ENCODE measurements at places on chromosomes 6 and 20.

GRCh38 chr20:50379991-50380696 lies 130.0 kb upstream of the PTPN1 start:
- no peak for DNase-seq

DNA sequence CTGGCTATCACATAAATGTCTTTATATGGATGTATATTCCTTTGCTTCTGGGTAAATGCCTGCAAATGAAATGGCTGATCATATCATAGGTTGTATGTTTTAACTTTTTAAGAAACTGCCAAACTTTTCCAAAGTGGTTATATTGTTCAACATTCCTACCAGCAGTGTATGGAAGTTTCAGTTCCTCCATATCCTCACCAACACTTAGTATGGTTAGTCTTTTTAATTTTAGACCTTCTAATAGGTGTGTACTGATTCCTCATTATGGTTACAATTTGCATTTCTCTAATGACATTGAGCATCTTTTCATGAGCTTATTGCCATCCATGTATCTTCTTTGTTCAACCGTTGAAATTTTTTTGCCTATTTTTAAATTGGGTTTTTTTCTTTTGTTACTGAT lies 155.4 kb downstream of the ZFAND3 start:
- DNase-seq = no peak

DNA sequence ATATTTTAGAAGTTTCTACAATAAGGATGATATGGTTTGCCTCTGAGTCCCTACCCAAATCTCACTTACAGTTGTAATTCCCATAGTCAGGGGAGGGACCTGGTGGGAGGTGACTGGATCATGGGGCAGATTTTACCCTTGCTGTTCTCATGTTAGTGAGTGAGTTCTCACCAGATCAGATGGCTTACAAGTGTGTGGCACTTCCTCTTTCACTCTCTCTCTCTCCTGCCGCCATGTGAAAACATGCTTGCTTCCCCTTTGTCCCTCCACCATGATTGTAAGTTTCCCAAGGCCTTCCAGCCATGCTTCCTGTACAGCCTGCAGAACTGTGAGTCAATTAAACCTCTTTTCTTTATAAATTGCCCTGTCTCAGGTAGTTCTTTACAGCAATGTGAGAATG lies 527.5 kb upstream of the ID4 start:
- no peak for DNase-seq

GRCh38 chr6:125834348-125834747 lies 43.6 kb downstream of the NCOA7 start:
- no peak for DNase-seq

- DNase-seq = no peak
Observed at GRCh38 chr20:48605364-48606171, 222.2 kb downstream of the PREX1 start.

DNA sequence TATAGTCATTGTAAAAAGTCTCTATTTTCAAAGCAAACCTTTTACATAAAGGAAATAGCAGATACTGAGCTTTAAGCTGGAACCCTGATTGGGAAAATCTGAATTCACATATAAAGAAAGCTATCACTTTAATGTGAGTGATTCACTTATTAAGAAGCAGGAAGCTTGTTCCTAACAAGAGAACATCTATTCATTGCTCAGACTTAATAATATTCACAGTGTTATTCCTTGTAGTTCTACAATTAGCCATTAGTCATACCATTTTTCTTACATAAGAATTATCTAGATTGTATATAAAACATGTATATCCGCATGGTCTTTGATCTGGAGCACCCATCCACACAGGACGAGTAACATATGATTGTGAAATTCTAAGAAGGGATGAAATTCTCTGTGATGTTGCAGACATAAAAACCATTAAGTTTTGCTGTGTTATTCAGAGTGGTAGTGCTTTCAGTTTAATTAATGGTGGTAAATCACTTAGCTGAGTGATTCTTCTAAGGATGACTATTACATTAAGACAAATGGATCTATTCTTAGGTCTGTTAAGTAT lies 71.1 kb upstream of the FOXQ1 start:
- no peak for DNase-seq

DNA sequence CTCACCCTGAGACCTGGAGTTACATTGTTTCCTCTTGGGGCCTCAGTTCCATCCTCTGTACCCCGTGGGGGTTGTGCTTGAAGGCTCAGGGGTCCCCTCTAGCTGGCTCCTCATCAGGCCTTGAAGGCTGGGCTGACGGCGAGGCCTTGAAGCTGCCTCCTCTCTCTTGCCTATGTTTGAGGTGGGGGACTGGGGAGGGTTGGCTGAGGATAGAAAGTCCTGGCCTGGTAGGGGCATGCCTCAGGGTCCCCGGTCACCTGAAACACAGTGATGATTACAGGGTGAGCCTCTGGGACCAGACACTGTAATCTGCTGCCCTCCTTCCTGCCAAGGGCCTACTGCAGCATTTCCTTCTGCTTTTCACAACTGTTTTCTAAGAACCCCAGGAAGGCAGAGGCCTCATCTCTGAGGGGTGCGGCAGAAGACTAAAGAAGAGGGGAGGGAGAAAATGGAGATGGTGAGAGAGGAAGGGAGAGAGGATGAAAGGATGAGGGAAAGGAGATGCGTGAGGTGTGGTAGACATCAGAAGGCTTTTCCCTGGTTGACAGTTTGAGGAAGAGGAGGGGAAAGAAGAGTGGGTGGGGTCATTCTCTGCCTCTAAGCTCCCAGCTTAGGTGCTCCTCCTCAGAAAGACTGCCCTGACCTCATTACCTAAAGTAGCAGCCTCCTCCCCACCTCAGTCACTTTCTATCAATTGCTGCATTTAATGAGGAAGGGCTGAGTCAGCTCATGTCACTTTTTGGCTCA lies 29.7 kb downstream of the VEGFA start:
- no peak for DNase-seq

GRCh38 chr6:56742122-56742791 lies 99.6 kb upstream of the DST start:
- no peak for DNase-seq

DNA sequence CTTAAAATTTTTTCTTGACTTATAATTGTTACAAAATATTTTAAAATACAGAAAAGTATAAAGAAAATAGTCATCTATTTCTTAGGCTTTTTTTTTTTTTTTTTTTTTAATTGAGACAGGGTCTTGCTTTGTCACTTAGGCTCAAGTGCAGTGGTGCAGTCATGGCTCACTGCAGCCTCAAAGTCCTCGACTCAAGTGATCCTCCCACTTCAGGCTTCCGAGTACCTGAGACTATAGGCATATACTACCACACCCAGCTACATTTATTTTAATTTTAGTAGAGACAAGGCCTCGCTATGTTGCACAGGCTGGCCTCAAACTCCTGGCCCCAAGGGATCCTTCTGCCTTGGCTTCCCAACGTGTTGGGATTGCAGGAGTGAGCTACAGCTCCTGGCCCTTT lies 5.3 kb upstream of the ACAT2 start:
- no peak for DNase-seq

GRCh38 chr6:12813321-12813720 lies 96.8 kb downstream of the PHACTR1 start:
- no peak for DNase-seq

DNA sequence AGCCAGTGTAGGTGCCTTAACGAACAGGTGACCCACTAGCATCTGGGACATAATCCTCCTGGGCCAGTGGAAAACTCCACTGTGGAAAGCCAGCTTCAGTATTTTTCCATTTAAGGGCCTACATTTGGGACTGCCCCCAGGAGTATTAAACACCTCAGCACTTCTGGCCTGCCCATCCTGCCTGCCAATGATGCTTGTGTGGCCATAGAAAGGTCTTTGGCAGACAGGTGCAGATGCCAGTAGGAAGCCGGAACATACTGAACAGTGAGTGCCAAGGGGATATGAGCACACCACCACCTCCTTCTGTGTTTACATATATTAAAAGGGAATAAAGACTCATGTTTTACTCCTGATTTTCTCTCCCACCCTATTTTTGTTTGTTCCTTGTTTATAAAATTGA lies 19.9 kb downstream of the MCM8 start:
- DNase-seq = no peak

GRCh38 chr6:7546896-7547295 lies 5.4 kb downstream of the DSP start:
- DNase-seq = no peak

- DNase-seq = no peak
Observed at GRCh38 chr20:7696311-7696710, 243.9 kb downstream of the HAO1 start.

DNA sequence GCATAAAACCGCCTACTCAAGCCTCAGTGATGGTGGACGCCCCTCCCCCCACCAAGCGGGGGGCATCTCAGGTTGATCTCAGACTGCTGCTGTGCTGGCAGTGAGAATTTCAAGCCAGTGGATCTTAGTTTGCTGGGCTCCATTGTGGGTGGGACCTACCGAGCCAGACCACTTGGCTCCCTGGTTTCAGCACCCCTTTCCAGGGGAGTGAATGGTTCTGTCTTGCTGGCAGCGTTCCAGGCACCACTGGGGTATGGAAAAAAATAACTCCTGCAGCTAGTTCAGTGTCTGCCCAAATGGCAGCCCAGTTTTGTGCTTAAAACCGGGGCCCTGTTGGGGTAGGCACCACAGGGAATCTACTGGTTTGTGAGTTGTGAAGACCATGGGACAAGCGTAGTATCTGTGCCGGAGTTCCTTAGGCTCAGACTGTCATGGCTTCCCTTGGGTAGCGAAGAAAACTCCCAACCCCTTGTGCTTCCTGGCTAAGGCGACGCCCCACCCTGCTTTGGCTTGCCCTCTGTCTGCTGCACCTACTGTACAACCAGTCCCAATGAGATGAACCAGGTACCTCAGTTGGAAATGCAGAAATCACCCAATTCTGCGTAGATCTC lies 1334.5 kb upstream of the ADGRB3 start:
- no peak for DNase-seq

- no peak for DNase-seq
Observed at GRCh38 chr6:128925765-128926164, 42.8 kb downstream of the LAMA2 start.

DNA sequence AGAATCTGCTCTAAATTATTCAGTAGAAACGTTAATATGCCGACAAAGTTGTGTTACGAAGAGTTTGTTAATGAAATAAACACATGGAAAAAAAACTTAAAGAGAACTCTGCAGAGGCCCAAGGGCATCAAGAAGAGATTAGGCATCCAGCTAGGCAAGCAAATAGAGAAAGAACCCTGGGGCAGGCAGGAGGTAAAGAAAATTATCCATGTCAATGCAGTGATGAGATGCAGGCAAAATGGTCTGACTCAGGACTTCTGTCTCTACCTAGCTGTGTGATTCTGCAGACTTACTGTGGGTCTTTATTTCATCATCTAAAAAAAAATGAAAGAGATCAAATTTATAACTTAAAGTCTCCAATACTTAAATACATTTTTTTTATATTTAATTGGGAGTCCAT lies 448.0 kb downstream of the HAO1 start:
- no peak for DNase-seq

DNA sequence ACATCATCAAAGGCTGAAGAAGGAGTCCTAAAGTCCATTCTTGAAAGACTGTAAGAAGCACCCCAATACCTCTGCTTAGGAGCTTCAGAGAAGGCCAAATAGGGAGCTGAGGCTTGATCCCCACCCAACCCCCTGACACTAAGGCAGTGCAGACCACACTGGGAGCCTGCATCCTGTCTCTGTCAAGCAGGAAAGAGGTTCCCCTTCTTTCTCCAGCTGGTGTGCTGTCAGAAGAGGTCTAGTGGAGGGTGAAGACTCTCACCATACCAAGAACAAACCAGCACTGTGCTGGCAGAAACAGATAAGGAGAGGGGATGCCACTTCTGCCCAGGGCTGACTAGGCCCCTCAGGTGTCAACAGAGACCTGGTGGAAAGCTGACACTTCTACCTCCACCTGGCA lies 19.9 kb downstream of the GZF1 start:
- no peak for DNase-seq

DNA sequence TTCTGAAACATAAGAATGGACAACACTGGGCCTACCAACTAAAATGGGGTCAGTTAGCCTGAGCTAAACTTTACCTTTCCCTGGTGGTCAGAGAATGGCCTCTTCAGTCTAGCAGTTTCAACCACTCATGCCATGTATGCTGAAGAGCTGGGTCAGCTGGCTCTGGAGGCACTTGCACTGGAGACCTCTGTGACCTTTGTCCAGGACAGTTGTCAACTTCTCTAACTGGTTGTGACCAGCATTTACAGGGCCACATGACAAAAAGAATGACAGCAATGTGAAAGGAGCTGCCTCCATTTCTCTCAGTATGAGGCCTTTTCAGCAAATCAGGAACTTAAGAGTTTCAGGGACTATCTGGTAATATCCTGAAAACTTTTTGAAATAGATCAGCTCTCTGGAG lies 59.9 kb upstream of the TMEM30A start:
- DNase-seq = no peak

- DNase-seq = no peak
Observed at GRCh38 chr6:137097526-137097925, 52.8 kb upstream of the IL20RA start.

DNA sequence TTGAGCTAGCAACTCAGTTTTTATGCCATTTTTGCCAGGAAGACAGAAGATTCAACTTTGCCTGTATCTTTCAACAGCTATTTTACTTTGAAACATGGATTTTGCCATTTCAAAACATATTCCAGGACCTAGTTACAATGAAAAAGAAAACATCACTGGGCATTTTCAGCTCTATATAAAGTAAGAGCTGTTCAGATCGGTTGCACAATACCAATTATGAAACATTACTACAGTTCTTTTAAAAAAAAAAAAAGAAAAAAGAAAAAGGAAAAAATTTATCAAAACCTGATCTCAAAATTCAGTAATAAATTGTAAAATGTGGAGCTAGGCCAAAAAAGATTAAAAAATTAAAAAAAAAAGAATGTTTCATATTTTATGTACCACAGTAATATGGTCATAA lies 15.6 kb downstream of the BCLAF1 start:
- no peak for DNase-seq

DNA sequence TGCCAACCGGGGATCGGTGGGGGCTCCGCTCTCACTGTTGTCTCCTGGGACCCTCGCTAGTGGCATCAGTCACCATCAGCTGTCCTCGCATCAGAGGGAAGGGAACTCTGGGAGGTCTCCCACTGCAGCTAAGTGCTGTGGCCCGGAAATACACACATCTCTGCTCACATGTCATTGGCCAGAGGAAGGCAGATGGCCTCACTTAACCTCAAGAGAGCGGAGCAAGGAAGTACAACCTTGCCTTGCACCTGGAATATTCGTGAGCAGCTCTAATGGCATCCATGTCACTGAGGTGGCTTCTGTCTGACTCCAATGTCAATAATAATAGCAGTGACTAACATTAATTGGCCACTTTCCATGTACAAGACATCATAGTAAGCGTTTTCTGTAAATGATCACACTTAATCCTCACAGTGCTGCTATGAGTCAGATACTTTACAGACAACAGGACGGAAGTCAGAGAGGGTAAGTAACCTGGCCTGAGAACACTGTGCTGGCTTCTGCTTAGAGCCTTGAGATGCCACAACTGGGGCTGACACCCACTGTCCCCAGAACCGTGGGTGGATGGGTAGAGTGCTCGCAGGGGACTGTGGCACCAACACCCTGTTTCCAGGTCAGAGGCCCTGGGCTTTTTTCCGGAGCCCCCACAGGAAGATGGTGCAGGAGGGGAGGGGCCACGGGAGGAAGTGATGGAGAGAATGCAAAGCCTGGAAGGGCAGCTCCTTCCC lies 6.0 kb downstream of the LHFPL5 start:
- no peak for DNase-seq
